ENCODE measurements at places on chromosomes 16 and 17.

GRCh38 chr17:52136166-52136565 is 22.3 kb downstream of the CA10 start:
- DNase-seq, result no peak

- no peak for DNase-seq
Observed at GRCh38 chr16:31351246-31351941, 3.6 kb upstream of the ITGAX start.

GRCh38 chr17:71921796-71922195 is 199.0 kb upstream of the SOX9 start:
- no peak for DNase-seq

DNA sequence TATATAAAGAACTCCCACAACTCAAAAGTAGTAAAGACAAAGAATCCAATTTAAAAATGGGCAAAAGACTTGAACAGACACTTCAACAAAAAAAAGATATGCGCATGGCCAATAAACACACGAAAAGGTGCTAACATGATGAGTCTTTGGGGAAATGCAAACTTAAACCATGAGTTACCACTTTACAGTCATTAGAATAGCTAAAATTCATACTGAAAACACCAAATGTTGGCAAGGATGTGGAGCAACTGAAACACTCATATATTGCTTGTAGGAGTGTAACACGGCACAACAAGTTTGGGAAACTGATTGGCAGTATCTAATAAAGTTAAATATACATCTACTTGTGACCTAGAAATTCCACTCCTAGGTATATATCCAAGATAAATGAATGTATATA is 3.0 kb upstream of the PIK3R5 start:
- DNase-seq, result no peak

- no peak for DNase-seq
Observed at GRCh38 chr17:65173284-65173793, 36.2 kb downstream of the RGS9 start.

- DNase-seq, result no peak
Observed at GRCh38 chr16:13136901-13137300, 235.5 kb downstream of the SHISA9 start.

DNA sequence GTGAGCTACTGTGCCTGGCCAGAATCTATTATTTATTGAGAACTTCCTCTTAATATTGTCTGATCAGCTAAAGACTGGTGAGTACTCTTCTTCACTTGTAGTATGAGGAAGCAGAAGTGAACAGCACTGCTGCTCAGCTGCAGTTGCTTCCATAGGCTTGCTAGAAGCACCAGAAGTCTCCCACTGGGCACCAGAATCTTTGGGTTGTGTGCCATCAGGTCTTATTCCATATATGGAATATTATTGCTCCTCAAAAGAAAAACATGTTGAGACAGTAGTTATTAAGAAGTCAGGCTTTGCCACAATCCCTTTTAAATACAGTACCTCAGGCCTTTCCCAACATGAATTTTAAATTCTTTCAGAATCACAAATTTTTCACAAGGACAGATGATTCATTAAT is 17.2 kb downstream of the SNTB2 start:
- DNase-seq, result no peak

DNA sequence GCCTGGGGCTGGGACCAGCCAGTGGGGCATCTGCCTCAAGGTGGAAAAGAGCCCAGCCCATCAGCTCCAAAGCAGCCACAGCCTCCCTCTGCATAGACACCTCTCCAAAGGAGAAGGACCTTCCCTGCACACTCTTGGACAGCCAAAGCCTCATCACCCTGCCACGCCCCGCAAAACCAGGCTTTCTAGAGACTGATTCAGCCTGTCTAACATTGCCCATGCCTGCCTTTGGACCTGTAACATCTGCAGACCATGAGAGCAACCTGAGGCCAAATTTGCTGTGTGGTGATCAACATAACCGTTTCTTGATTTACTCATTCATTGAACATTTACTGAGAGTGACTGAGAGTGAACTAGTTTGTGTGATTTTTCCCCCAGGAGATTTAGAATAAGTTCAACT is 219.7 kb upstream of the HSBP1 start:
- DNase-seq, result no peak
